ENCODE measurements at places on chromosomes 7 and 10.

DNA sequence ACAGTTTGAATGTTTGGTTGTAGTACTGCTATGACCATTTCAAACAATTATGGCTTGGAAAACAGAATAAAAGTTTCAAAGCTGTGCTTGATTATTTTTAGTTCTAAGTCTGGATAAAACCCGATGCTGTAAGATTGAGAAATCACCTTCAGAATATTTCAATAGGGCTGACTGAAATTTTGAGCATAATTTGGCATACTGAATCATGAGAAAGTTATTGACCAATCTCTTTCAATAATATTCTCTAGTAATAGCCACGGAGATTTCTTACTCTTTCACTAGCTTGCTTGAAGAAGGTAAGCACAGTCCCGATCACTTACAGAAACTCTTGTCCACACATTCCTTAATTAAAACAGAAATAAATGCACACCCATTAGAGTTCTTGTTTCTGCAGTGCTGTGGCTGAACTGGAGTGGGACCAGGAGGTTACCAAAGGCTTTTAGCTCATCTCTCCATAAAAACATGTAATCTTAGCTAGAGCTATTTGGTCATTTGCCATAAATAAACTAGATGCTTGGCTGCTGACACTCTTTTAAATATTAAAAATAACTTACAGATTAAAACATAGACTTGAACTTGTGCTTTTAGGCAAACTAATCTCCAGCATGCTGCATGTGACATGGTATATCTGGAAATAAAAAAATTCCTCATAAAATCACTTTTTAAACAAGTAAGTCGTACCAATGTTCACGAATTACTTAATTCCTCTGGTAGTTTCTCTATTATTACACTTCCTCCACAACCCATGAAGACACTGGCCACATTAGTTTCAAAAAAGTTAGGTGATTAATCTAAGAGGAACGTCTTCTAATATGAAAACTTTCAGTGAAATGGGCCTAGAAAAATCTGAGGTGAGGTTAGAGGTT, 97.8 kb downstream of the AGMO start:
- no peak for DNase-seq

DNA sequence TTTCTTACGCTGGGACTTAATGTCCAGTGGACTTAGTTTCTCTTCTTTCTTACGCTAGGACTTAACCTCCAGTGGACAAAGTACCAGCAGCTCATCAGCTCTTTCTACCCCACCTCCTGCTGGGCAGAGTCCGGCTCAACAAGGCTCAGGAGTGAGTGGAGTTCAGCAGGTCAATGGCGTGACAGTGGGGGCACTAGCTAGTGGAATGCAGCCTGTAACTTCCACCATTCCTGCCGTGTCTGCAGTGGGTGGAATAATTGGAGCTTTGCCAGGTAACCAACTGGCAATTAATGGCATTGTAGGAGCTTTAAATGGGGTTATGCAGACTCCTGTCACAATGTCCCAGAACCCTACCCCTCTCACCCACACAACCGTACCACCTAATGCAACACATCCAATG, 199.7 kb downstream of the MLLT10 start:
- DNase-seq, result no peak

DNA sequence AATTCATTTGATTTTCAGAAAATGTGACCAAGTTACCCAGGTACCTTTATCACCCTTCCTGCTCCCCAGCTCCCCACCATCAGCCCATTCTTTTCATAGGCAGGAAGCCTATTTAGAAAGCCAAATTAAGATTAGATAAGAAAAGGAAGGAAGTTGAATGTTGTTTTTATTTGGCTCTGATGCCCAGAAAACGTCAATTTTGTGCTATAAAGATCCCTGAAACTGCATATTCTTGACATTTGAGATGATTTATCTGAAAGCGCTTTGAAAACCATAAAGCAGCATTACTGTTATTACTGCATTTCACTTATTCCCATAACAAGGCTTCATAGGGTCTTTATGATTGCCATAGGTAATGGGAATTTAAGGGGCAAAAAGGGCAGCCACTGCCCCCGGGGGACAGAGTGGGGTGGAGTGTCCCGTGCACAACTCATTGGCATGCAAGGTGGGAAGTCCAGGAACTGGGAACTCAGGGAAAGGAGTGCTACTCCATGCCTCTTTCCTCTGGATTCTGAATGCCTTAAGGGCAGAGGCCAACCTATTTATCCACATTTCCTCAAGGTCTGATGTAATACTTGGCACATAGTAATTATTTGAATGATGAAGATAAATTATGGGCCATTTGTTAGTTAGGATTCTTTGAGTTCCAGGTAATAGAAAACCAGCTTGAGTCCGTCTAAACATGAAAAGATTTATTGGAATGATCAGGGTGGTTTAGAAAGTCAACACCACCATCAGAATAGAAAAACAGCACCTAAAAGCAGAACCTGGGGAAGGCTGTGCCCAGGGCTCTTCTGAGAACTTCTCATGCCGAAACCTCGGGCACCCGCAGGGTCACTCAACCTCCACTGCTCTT, 100.6 kb upstream of the ELMO1 start:
- no peak for DNase-seq

DNA sequence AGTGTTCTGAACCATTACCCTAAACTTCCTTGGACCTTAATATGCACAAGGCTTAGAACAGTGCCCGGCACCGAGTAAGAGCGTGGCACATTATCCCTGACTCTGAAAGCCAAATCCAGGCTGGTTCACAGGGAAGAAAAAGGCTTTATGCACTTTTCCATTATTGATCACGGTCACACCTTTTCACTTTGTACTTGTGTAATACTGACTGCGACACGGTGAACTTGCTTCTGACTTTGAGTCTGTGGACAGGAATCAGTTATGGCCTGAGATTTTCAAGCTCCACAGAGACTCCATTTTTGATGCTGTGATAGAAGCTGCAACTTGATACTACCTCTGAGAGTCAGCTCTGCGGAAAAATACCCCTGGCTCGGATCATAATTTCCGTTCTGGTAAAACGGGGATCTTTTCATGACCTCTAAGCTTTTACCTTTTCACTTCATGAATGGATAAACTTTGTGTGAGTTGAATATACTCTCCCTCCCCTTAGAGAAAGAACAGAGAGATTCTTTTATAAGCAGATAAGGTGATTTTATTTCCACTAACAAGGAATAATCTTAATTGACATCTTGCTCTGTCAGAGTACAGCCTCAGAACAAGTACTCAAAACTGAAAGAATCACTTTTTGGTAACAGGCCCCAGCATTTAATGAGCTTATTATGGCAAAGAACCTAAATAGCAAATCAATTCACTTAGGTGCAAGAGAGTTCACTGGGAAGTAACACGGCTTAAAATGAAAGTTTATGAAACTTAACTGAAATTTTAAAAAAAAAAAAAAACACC, 88.8 kb downstream of the ELMO1 start:
- DNase-seq, result no peak

Data from HAP-1 (cell line).